ENCODE measurements at places on chromosomes 2 and 18.

DNA sequence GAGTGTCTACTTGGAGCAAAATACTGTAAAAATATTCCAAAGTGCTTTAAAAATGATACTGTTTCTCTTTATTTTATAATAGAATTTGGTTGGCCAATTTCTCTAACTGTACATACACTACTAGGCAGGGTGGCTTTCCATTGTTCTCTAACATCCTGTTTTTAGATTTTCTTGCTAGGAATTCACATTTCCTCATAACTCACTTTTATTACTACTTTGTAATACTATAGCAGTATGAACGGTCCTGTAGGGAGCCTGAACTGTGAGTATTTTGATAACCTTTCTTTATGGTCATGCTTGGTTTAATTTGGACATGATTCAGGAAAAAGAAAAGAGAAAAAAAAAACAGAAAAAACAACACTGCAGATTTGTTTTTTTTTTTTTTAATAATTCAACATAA, 37.8 kb downstream of the GCG start:
- no peak for DNase-seq

- no peak for DNase-seq
Measured at GRCh38 chr18:23569299-23570063, 16.8 kb downstream of the NPC1 start.

DNA sequence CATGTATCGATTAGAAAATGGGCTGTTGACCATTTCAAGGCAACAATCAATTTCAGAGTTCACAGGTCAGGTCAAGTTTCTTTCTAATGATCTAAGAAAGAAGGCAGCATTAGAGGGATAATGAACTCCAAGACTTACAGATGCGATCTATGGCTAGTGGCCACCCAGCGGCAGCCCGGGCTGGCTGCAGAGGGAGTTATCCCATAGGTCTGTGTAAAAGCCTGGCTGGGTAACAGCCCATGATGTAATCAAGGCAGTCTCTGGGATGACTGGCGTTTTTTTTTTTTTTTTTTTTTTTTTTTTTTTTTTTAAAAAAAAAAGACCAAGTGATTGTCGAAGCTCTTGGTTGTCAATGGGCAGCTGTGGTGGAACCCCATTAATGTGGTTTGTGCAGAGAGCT, 171.1 kb upstream of the SKOR2 start:
- DNase-seq = no peak

DNA sequence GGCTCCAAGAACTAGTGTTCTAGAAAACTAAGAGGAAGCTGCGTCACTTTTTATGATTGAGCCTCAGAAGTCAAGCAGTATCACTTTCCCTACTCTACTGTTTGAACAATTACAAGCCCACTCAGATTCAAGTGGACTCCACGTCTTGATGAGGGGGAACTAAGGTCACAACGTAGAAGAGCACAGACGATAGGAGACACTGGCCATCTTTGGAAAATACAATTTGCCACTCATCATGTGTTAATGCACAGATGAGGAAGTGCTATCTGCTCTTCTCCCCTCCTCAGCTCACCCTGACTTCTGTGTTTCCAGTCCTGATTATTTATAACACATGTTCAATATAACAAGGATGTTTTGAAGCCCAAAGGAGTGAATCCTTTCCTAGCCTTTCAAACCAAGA, 76.1 kb upstream of the CYP1B1 start:
- no peak for DNase-seq

DNA sequence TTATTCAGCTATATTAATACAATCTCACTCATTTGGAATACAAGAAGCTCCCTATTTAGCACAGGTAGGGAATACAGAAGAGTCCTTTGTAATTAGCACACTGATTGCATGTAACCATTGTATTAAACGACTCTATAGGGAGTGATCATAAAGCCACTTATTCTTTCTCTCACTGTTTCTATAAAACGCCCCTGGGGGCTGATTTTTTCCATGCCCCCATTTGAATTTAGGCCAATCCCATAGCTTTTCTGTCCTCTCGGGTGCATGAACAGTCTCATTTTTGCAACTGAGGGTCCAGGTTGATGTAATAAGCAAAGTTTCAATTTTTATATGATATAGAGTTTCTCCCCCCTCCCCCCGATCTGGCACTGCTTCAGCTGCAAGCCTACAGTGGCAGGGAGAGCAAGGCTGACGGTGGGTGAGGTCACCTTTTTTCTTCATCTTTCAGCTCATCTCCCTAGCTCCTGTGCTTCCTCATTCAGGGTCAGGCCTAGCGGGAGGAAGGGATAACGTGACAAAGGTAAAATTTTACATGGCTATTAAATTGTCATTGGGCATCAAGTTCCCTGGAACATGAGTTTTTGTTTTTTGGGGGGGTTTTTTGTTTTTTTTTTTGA, 45.7 kb downstream of the GAD1 start:
- no peak for DNase-seq

- DNase-seq = no peak
Measured at GRCh38 chr18:51523671-51524070, 326.2 kb upstream of the MEX3C start.

- no peak for DNase-seq
Measured at GRCh38 chr2:167946441-167946841, 301.0 kb downstream of the STK39 start.

DNA sequence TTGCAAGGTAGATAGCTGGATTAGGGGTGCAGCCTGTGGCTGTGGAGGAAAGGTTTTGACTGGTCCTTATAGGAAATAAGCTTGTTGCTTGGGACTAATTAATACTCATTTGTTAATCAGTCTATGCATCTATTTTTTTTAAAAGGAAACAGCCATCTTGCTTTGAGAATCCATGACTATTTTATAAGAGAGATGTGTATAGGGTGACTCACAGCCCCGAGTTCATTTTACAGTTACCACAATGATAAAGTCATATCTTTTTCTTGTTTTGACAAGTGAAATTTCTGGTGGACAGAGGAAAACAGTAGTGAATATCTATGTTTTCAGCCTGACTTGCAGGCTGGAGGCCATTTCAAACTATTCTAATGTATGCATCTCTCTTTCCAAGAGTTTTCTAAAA, 193.5 kb upstream of the CCDC68 start:
- no peak for DNase-seq

DNA sequence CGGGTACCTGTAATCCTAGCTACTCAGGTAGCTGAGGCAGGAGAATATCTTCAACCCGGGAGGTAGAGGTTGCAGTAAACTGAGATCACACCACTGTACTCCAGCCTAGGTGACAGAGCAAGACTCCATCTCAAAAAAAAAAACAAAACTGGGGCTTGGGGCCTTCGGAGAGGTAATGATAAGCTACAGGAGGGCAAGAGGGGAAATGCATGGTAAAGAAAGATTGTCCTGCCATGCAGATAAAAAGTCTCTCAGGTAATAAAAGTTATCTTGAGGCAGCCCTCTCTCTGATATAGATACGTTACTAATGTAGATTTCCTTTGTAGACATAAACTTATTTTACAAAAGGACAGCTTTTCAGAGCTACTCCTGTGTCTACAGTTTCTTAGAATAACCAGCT, 3.7 kb upstream of the RAB1A start:
- DNase-seq = no peak

DNA sequence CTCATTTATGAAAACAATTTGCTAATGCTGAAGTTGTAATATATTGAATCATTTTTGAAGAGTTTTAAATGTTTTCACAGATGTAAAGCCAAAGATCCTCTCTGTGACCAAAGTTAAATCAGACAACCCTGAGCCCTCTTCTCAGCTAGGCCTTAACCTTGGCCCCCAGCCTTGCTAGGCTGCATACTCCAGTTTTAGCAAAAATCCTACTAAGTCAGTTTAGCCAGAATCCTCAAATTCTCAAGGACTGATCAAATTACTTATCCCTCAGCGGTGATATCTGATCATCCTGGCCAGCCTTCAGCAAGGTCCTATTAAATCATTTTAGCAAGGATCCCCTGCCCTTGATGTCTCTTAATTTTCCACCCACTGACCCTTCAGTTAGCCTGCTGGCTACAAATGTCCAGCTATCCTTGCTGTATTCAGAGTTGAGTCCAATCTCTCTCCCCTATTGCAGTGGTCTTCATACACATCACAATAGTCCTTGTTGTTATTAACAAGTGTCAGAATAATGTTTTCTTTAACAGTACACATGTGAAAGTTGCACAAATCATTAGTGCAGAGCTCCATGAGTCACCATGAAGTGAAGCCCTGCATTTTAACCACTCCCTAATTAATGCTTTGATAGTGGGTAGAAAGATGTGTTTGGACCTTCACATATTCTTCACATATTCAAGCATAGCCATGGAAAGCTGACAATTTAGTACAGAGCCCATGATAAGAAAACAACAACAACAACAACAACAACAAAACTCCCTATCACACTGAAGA, 206.4 kb downstream of the NBAS start:
- DNase-seq = no peak

GRCh38 chr2:192828947-192829346, 634.2 kb upstream of the TMEFF2 start:
- DNase-seq = no peak

DNA sequence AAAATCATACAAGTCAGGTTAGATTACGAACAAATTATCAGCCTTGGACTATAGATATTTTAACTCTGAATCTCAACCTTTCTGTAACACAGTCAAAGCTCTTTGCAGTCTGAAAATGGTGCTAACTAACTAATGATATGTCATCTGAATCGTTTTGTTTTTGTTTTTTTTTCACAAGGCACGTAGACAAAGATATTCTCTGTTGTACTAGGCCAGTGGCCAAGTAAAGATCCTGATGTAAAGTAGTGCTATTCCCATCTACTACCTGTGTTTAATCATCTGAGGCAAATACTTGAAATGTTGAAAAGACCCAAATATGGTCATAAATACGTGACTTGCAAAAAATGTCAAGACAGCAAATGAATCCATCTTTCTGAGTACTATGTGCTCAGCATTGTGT, 65.7 kb downstream of the REL start:
- DNase-seq = no peak

DNA sequence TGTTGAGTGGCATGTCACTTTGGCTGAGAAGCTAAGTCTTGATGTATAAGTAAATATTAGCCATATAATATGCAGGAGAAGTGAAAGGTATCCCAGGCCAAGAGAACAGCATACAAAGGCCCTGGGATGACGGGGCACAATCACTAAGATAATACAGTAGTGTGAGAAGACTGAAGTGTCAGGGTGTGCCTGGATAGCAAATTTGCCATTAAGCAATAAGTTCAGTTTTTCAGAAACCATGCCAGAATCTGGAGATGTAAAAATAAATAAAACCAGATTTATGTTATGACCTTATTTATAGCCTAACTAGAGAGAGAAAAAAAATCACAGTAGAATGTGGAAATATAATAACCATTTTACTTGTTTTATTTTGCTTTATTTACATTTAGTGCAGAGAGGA, 1858.7 kb upstream of the CELF4 start:
- DNase-seq = no peak

DNA sequence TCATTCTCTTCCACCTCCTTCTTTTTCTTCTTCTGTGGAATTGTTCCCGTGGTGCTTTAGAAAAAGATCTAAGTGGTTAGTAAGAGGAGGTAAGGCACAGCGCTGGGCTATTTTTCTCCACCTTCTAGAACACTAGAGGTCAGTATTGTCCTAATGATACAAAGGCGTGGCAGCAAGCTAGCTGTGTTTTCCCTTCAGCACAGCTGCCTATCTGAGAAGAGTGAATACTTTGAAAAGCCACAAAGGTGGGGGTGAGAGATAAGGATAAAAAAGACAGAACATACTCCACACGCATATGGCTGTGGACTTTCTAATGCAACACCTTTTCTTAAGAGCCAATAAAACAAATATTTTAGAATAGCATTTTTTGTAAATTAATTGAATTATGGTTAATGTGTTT, 2.1 kb downstream of the CNTNAP5 start:
- DNase-seq = no peak

DNA sequence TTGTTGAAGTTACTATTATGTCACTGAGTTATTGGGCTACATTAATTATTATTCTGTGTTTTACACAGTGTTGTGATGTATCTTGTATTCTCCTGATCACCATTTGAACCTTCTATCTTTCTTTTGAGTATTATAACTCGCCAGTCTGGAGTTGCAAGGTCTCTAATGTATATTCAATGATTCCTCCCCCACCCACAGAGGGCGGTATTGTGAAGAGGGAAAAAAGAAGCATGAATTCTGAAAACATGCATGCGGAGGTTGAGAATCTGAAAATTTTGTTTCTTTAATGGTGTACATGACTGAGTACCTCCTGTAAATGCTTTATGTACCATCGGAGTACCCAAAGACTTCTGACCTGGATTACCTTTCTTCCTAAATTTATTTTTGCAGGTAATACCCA, 266.6 kb downstream of the NR4A2 start:
- no peak for DNase-seq

DNA sequence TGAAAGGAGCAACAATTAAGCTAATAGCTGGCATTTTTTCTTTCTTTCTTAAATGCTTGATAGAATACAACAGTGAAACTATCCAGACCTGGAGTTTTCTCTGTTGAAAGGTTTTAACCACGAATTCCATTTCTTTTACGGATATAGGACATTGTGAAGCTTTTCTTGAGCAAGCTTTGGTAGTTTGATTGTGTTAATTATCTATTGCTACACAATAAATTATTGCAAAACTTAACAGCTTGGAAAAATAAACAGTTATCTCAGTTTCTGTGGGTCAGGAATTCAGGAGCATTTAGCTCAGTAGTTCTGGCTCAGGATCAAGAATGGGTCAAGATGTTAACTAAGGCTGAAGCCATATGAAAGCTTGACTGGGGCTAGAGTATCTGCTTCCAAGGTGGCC, 11.7 kb downstream of the PHOSPHO2 start:
- DNase-seq = no peak

GRCh38 chr18:25281556-25281955, 70.4 kb downstream of the ZNF521 start:
- no peak for DNase-seq

- DNase-seq = no peak
Measured at GRCh38 chr2:238974081-238974480, 126.2 kb downstream of the TWIST2 start.

- no peak for DNase-seq
Measured at GRCh38 chr18:80204142-80204541, 43.2 kb downstream of the PARD6G start.

DNA sequence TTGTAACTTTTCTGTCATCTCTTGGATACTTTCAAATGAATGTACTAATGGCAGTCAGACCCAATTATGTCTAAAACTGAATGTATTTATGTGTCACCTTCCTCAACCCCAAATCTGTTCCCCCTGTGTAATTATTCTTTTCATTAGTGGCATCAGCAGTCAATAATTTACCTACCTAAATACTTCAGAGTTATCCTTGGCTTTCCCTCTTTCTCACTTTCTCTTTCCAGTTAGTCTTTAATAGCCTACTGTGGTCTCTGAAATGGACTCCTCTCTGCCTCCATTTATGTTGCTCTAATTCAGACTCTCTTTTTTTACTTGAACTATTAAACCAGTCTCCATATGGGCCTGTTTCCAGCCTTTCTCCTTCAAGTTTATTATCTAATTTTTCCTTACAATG, 21.0 kb downstream of the C18orf63 start:
- no peak for DNase-seq

GRCh38 chr18:55407774-55408535, 180.0 kb downstream of the TCF4 start:
- DNase-seq = no peak

- DNase-seq = no peak
Measured at GRCh38 chr2:20539776-20540586, 93.1 kb downstream of the RHOB start.

- DNase-seq = no peak
Measured at GRCh38 chr18:75275226-75275625, 64.6 kb downstream of the TSHZ1 start.

GRCh38 chr2:207892716-207893402, 123.2 kb upstream of the FZD5 start:
- DNase-seq = no peak

- DNase-seq = no peak
Measured at GRCh38 chr18:3889803-3890202, 439.8 kb downstream of the TGIF1 start.
